ENCODE measurements at places on chromosomes 7 and 10. TPM values are rescaled to one million over a fixed set of nuclear protein-coding genes. Genes with fewer than 3 reads are reported as not detected.

GRCh38 chr10:77638321-77639101 lies 903 bp upstream of the KCNMA1 start:
- peak; percentile 43 for DNase-seq

Gene KCND2
- total RNA-seq: 0.17 TPM

Gene HOXA4
- 0.65 TPM for total RNA-seq

Gene ZNF853
- 1.0 TPM for total RNA-seq

Gene SERPINE1
- total RNA-seq: 399 TPM

DNA sequence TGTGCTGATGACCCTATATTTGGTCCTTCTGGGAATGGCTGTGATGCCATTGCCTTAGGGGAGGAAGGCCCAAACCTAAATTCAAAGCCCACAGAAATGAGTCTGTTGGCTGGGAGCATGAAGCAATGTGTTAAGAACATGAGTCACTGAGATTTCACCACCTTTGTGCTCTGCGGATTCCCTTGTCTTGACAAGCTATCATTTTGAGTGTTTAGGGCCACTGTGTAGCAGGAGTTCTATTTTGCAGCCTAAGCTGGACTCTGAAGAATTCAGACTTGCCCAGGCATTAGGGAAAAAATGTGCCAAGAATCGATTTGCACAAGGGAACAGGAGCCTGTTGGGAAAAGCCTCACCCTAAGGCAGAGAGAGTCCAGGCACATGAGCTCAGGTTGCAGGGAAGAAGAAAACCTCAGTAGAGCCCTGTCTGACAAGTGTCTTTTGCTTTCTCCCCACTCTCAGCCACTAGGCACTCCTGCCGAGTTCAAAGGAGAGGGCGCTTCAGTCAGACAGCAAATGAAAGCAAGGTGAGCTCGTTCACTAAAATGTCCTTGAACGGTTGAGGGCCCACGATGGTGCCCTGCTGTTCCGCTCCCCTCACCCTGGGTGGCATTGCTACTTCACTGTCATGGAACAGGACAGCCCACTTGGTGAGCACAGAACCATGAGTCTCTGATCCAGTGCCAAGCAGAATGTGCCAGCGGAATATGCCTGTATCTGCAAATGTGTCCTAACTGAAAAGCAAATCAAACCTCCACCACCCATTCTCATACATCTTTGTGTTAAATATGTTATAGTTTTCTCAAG lies 93.6 kb downstream of the PRLHR start:
- DNase-seq: no peak

Gene INHBA
- 0.60 TPM for total RNA-seq

Gene ANKRD7
- total RNA-seq: not detected

GRCh38 chr10:4407783-4408182 lies 418.2 kb upstream of the AKR1E2 start:
- peak; percentile 27 for DNase-seq

- no peak for DNase-seq
These were observed 21.4 kb upstream of the PAX2 start for GRCh38 chr10:100723770-100724530.

DNA sequence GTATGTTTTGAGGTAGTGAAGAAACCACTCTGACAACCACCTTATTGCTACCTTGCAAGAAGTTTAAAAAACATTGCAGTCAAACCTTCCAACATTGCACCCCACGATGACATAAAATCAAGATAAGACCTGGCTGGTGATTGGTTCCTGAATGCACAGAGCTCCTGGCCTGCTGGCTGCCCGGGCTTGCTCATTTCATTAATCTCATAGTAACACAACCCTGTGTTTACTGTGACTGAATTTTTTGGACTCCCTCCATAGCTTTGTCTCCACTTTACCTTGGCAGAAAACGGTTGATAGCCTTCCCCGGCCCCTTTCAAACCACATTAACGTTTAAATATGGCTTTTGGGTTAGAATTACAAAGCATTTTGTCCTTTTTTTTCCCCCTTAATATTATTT lies 27.5 kb downstream of the VWA2 start:
- DNase-seq: no peak

DNA sequence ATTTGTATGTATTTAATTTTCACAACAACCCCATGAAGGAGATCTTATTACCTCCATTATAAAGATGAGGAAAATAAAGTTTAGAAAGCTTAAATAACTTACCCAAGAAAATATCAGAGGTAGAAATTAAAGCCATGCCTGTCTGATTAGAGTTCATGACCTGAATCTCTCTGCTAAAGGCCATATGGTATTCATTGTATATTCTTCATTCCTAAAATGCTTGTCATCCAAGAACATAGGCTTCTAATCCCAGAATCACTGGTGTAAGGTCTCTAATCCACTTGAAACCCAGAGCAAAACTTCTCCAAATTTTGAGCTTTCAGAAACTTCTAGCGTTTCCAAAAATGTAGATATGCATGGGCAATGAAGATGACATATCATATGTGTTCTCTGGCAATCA lies 72.3 kb upstream of the YAE1 start:
- no peak for DNase-seq

- DNase-seq: no peak
These were observed 71.7 kb downstream of the IKZF1 start for GRCh38 chr7:50376056-50376820.

Gene ELN
- 5.4 TPM for total RNA-seq

- no peak for DNase-seq
These were observed 97.3 kb downstream of the GRID1 start for GRCh38 chr10:86269332-86269731.

DNA sequence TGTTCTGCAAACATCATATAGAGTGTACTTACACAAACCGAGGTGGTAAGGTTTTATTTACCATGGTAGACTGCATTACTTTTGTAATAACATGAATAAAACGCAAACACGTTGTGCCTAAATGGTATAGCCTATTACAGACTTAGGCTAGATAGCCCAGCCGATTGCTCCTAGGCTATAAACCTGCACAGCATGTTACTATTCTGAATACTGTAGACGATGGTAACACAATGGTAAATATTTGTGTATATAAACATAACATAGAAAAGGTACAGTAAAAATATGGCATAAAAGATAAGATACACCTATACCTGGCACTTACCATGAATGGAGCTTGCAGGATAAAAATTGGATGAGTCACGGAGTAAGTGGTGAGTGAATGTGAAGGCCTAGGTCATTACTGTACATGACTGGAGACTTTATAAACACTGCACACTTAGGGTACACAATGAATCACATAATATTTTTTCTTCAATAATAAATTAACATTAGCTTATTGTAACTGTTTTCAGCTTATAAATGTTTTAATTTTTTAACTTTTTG lies 16.3 kb downstream of the AKR1D1 start:
- no peak for DNase-seq

Gene RBP4
- total RNA-seq: not detected

- no peak for DNase-seq
These were observed 1060.3 kb upstream of the CELF2 start for GRCh38 chr10:9957351-9957750.

Gene DRGX
- not detected for total RNA-seq

Gene AMPH
- not detected for total RNA-seq

- DNase-seq: no peak
These were observed 18.3 kb downstream of the IRF5 start for GRCh38 chr7:128955981-128956380.

- DNase-seq: no peak
These were observed 34.4 kb downstream of the AGR3 start for GRCh38 chr7:16847381-16847860.

DNA sequence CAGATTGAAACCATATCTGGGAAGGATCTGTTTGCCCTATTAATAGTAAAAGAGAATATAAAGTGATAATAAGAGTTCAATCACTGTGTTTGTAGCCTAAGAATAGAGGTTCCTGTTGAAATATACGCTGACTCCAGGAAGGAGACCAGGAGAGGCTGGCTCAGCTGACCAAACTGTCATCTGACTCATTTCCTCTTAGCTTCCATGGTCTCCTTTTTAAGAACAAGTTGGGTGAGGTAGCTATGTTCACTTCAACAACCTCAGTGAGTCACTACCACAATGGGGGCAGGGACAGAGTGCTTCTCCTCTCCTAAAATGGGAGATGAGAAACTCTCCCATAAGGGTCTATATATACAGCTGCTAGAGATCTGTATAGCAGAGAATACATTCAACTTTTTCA lies 543.3 kb downstream of the CALN1 start:
- DNase-seq: no peak

DNA sequence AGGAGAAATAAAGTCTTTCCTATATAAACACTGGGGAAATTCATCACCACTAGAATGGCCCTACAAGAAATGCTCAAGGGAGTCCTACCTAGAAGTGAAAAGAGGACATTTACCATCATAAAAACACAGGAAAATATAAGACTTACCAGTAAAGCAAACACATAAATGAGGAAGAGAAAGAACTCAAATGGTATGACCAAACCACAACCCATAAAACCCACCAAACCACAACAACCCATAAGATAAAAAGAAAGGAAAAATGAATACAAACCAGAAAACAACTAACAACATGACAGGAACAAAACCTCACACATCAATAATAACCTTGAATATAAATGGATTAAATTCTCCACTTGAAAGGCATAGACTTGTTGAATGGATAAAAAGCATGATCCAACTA lies 71.9 kb upstream of the DIP2C start:
- no peak for DNase-seq

Gene VSTM4
- 1.0 TPM for total RNA-seq

GRCh38 chr7:101903515-101903868 lies 86.1 kb downstream of the CUX1 start:
- DNase-seq: no peak

DNA sequence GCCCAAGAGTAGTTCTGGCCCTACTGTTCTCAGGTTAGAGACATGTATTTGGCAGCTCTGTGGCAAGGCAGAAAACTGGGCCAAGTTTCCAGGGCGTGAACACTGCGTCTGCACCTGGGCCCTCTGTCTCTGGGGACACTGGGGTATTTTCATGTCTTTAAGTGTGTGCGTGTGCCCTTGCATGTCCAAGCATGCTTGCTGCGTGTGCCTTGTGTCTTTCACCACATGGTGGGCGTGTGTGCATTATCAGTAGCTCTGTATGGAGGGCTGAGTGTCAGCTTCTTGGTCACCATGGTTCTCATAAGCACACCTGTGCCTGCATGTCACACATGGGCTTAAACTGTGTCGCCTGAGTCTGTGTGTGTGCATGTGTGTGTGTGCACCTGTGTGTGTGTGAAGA lies 69.3 kb downstream of the HIPK2 start:
- no peak for DNase-seq

- DNase-seq: no peak
These were observed 170.9 kb upstream of the CDK1 start for GRCh38 chr10:60607372-60607771.

GRCh38 chr10:78964952-78965633 lies 103.7 kb upstream of the ZMIZ1 start:
- peak; percentile 56 for DNase-seq

DNA sequence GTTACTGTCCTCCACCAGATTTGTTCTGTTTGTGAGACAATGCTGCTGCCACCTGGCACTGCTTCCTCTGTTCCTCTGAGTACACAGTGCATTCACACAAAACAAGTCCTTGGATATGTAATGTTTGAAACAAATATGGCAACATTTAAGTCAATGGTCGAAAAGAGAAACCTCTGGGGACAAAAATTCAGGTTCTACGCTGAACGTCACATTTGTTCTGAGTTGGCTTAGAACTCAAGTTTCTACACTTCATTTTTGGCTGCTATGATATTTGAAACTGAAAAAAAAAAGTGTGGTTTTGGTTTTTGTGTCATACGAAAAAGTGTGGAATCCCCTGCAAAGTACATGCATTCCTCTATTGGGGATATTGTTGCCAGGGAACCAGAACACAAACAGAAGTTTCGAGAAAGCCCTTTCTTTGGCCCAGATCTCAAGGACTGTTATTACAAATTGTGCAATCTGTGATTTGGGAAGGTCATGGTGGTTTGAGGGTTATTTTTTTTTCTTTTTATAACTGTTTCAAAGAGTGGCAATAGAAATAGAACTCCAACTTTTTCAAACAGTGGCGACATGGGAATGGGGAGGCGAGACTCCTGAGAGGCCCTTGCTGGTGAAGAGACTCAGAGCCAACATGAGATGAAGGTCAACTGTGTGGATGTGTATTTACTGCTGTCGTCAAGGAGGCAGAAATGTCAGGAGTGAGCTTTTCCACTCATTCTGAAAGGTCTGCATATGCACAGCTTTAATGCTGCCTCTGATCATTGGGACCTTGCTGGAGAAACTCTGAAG lies 127.5 kb downstream of the CUBN start:
- DNase-seq: peak; percentile 56

Gene FAM25A
- total RNA-seq: not detected

DNA sequence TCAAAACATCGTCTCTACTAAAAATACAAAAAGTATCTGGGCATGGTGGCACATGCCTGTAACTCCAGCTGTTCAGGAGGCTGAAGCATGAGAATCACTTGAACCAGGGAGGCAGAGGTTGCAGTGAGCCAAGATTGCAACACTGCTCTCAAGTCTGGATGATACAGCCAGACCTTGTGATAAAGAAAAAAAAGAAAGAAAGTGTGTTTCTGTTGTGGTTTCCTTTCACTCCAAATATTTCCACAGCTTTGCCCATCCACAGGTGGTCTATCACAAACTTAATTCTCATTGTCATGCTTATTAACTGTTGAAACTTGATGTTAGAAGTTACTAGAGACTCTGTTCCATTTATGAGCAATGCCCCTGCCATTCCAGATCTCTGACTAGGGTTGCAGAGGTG lies 316.0 kb upstream of the SEMA3C start:
- no peak for DNase-seq

- no peak for DNase-seq
These were observed 25.0 kb upstream of the CDH23 start for GRCh38 chr10:71371750-71372166.

Gene SOSTDC1
- 0.05 TPM for total RNA-seq

DNA sequence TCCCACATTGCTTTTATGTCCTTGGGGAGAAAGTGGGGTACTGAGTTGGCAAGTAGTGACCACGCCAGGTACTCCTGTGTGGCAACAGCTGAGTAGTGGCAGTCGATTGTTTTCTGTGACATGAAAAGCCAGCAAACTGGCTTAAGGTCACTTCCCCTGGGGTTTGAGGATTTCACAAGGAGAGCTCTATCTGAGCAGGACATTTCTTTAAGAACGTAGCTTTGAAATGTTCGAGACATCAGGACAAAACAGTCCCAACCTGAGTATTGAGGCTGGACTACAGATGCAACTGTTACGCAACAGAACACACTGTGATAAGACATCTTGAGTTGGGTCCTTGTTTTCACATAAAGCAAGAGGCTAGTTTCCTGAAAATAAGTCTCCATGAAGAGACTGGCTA lies 146.7 kb upstream of the KLF14 start:
- DNase-seq: no peak

- DNase-seq: no peak
These were observed 54.4 kb downstream of the INHBA start for GRCh38 chr7:41648501-41648900.

Gene PNLIPRP3
- not detected for total RNA-seq

GRCh38 chr10:28959850-28960501 lies 282.7 kb downstream of the BAMBI start:
- DNase-seq: no peak

DNA sequence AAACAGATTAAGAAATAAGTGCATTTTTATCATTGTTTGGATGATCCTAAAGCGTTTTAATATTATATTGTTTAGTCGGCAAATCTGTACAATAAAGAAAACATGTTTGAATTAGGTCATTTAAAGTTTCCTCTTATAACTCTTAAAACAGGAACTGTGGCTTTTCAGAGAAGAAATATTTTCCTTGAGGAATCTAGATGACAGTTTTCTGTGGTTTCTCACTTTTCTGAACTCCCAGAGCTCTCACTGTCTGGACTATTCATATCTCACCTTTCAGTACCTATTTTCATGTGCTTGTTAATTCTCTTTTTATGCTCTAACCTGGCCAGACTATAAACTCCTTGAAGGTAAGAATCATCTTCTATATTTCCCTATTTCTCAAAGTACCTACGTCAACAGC lies 135.1 kb downstream of the CHN2 start:
- no peak for DNase-seq

Gene SLC26A4
- total RNA-seq: 8.0 TPM

Gene CALCR
- not detected for total RNA-seq

Data from dermis blood vessel endothelial cell (primary cell).